Daoy (cell line): ENCODE measurements at places on chromosomes 16 and 17.

GRCh38 chr17:19308398-19308797, 54.1 kb downstream of the B9D1 start:
- no peak for DNase-seq

GRCh38 chr17:27324771-27325339, 30.9 kb downstream of the WSB1 start:
- no peak for DNase-seq

- DNase-seq: no peak
Observed at GRCh38 chr17:79070266-79070880, 4.3 kb upstream of the ENGASE start.

GRCh38 chr17:47808830-47809480, 12.6 kb downstream of the OSBPL7 start:
- DNase-seq: no peak

GRCh38 chr17:82317394-82318168, at the start of gene CD7:
Gene CD7, minus strand, starts transcription at chr17:82317608. Its CDS starts 113 bp downstream, at chr17:82317495.
- no peak for DNase-seq

DNA sequence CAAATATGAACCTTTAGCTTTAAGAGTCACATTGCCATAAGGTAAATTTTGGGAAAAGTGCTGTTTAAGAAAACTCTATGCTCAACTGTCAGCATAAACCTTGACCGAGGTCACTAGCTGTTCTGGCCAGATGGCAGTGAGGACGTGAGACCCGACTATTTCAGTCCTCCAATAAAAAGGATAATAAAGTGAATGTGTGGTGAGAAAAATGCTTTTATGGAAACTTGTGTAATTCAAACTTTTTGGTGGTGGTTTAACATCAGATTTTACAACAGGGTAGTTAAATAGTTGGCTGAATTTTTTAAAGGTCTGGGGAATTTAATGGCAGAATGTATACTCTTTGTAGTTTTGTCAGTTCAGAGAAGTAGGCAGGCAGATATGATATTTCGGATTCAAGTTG, 391.1 kb downstream of the PMP22 start:
- DNase-seq: no peak

DNA sequence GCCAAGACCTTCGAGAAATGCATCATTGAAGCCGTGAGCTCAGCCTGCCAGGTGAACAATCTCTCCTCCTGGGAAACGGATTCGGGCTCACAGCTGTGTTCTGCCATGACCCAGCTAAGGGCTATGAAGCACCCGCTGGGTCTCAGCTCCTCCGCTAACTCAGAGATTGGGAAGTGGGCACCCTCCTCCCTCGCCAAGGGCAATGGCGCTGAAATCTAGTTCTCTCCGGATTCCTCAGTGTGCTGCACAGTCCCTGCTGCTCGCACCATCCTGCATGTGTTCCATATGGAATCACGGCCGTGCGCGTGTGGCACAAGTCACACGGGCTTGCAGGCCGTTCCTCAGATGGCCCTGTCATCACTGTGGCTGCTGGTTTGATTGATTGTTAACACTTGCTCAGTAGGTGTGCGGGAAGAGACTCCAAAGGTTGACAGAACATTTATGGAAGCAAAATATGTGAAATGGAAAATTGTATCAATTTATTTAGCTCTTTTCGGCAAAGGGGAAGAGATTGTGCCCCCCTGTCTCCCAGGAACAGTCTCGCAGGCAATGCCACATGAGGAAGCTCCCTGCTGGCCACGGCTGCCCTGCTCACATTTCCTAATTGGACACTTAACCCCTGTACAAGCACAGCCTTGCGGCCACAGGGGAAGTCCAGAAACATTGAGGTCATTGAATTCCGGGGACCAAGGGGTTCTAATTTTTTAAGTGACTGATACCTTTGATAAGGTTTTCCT, 58.8 kb downstream of the RNF213 start:
- no peak for DNase-seq

DNA sequence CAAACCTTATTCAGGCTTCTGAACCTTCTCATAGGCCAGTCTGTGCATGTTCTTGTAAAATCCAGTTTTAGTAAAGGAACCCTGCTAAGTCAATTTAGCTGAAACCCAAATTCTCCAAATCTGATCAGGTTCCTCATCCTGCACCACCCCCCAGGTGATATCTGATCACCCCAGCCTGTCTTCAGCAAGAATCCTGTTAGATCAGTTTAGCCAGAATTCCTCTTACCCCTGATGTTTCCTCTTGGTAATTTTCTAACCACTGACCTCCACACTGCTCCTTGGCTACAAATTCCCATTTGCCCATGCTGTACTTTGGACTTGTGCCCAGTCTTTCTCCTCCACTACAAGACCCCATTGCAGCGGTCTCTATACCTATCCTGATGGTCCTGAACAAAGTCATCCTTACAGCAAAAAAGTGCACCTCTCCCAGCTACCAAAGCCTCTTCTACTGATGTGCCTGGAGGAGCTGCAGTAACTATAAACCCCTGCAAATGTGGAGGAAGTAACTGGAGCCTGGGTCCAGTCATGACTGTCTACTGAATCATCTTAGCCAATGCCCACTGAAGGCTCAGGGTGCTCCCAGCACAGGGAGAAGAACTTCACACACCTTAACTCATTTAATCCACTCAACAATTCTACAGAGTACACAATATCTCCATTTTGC, 23.8 kb downstream of the TEX14 start:
- peak; percentile 26 for DNase-seq

- DNase-seq: no peak
Observed at GRCh38 chr16:1794908-1795666, 1.6 kb upstream of the IGFALS start.

DNA sequence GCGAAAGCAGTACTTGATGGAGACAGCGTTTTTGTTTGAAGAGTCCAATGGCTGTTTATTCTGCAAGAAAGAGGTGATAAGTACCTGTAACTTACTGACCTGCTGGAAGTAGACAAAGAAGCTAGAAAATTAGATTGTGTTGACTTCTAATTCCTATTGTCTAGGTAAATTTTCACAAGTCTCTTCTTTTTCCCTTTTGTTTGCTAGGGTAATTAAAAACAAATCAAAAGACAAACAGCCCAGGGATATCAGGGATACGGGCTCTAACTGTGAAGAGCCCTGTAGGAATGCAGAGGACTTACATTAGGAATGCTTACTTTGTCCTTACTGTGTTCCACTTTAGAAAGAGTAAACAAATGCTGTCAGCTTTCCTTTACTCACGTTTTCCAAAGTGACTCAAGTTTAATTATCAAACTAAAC, 7.0 kb downstream of the PSME3IP1 start:
- no peak for DNase-seq

GRCh38 chr16:28104404-28104803, 40.9 kb upstream of the GSG1L start:
- no peak for DNase-seq
